ENCODE measurements at places on chromosomes 11 and 22.
A peak's percentile ranks its signal among the peaks of the same experiment; 100 is the strongest.

GRCh38 chr11:78660471-78660870 is 85.8 kb upstream of the NARS2 start:
- no peak for ATAC-seq

GRCh38 chr11:134665188-134665535 is 253.1 kb upstream of the B3GAT1 start:
- ATAC-seq = no peak

- ATAC-seq = no peak
These were observed 592.9 kb downstream of the TBC1D22A start for GRCh38 chr22:47355388-47355725.

- no peak for ATAC-seq
These were observed 26.7 kb upstream of the PICK1 start for GRCh38 chr22:38030311-38031133.

DNA sequence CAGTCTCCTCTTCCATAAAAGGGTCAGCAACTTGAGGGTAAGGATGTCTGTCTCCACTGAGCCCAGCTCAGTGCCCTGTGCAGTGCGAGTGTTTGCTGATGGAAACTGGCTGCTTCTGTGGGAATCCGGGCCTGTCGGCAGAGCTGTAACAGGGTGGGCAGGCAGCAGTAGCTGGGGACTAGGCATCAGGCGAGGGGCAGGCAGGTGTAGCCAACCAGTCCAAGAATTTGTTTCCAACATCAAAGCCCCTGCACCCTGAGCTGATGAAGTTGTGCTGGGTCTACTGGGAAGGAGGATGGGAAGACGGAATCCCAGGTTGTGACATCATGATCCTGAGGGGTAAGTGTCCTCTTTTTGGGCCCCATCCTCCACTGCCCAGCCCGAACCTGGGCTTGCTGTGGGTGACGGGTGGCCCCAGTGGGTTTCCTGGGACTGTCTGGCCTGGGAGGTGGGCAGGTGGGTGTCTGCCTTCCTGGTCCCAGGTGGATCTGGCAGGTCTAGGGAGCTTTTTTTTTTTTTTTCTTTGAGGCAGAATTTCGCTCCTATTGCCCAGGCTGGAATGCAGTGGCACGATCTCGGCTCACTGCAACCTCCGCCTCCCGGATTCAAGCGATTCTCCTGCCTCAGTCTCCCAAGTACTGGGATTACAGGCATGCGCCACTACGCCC is 11.0 kb downstream of the SLC29A2 start:
- ATAC-seq = no peak

DNA sequence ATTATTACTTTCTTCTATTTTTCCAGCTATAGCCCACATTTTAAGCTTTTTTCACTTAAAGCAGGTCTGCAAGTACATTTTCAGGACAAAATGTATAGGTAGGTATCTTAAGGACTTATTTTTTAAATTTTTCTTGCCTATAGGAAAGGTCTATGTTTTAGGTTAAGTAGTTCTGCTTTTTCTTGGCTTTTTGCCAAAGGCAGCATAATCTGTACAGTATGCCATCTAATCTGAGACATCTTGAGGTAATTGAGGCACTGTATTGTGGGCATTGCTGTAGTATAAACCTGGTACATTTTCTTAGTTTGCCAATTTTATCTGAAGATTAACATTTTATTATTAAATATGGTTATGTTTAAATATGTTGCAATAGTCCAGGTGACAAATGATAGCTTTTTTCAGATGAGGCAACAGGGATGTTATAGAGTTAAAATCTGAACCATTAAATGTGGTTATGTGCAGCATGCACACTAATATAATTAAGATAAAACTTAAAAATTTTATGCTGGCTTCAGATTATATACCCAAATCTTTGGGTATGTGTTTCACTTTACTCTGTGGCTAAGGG is 42.9 kb downstream of the QSER1 start:
- ATAC-seq = no peak

DNA sequence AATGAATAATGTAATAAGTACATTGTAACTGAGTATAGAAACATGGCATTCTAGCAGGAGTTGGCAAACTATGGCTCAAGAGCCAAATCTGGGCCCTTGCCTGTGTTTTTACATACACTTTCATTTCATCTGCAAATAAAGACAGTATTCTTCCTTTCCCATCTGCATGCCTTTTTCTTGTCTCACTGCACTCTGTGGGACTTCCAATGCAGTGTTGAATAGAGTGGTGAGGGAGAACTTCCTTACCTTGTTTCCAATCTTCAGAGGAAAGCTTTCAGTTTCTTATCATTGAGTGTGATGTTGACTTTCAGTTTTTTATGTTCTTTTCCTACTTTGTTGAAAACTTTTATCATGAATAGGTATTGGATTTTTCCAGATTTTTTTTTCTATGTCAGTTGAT is 82.1 kb downstream of the USP47 start:
- no peak for ATAC-seq

DNA sequence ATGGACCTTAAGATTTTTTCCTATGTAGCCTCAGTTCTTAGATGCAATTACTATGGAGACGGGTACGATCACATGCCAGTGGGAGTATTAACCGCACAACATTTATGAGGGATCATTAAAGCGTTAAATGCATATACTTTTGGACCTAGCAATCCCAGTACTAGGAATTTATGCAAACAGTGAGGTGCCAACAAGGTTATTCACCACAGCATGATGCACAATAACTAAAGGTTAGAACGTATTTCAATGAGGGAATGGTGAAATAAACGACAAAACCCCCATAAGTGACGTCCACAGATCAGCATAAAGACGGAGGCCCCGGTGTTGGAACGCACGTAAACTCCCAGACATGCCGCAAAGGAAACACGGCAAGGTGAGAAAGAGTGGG is 539 bp downstream of the SIRT3 start:
- peak; percentile 7 for ATAC-seq

GRCh38 chr11:26063915-26064314 is 268.0 kb upstream of the ANO3 start:
- ATAC-seq = no peak

GRCh38 chr22:29744902-29745301 is 21.9 kb downstream of the ZMAT5 start:
- ATAC-seq = no peak

DNA sequence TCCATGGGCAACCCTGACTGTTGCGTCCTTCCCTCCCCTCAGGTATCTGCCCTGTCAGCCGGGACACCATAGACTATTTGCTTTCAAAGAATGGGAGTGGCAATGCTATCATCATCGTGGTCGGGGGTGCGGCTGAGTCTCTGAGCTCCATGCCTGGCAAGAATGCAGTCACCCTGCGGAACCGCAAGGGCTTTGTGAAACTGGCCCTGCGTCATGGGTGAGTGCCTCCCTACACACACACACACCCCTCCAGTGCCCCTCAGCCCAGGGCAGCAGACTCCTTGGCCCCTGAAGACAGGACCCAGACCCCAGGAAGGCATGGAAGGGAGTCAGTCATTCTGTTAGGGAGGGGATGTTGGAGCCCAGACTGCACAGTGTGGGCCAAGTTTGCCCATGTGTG is 17.9 kb upstream of the UVRAG start:
- ATAC-seq = no peak

GRCh38 chr11:75816561-75817239 is 1.7 kb downstream of the UVRAG start:
- no peak for ATAC-seq

- peak; percentile 35 for ATAC-seq
These were observed 19.8 kb downstream of the FAM118A start for GRCh38 chr22:45329530-45329936.

DNA sequence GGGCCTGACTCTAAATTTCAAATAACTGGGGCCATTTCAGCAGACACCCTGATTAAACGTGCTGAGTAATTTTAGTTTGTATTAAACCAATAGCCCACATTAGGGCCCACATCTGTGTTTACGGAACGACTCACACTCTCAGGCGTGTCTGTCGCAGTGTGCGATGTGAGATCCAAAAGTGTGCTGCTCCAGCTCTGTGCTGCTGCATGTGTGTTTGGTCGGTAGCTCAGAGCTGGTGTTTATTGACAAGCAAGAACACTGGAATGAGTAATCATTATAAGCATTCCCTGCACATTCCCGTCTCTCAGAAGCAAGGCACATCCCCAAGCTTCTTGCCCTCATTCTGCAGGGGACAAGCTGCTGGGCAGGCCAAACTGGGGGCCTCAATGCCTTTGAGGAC is 7.8 kb downstream of the OPCML start:
- no peak for ATAC-seq

DNA sequence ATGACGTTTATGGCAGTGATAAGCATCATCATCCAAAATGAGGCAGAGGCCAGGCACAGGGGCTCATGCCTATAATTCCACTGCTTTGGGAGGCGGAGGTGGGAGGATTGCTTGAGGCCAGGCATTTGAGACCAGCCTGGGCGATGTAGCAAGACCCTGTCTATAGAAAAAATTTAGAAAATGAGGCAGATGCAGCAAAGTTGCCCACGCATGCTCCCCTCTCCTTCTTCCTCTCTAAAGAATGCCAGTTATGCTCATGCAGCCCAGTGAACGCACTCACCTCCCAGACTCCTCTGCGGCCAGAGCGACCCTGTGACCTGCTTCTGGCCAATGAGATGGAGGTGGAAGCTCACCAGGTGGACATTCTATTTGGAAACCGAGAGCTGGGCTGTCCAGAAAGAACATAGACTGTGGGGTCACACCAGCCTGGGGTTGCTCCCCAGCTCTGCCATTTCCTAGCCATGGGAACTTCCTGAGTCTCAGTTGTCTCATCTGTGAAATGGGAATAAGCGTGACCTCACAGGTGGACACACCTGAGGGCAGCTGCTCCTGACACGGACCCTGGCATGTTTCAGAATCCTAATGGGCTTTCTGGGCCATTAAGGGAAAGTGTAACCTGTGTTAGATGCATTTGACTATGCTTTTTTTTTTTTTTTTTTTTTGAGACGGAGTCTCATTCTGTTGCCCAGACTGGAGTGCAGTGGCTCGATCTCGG is 44.9 kb downstream of the MCM5 start:
- no peak for ATAC-seq

GRCh38 chr11:130671801-130672700 is 223.6 kb downstream of the ADAMTS15 start:
- ATAC-seq = peak; percentile 70

- no peak for ATAC-seq
These were observed 18.6 kb downstream of the CREB3L1 start for GRCh38 chr11:46296059-46296527.
